ENCODE measurements at places on chromosomes 6 and 20.

DNA sequence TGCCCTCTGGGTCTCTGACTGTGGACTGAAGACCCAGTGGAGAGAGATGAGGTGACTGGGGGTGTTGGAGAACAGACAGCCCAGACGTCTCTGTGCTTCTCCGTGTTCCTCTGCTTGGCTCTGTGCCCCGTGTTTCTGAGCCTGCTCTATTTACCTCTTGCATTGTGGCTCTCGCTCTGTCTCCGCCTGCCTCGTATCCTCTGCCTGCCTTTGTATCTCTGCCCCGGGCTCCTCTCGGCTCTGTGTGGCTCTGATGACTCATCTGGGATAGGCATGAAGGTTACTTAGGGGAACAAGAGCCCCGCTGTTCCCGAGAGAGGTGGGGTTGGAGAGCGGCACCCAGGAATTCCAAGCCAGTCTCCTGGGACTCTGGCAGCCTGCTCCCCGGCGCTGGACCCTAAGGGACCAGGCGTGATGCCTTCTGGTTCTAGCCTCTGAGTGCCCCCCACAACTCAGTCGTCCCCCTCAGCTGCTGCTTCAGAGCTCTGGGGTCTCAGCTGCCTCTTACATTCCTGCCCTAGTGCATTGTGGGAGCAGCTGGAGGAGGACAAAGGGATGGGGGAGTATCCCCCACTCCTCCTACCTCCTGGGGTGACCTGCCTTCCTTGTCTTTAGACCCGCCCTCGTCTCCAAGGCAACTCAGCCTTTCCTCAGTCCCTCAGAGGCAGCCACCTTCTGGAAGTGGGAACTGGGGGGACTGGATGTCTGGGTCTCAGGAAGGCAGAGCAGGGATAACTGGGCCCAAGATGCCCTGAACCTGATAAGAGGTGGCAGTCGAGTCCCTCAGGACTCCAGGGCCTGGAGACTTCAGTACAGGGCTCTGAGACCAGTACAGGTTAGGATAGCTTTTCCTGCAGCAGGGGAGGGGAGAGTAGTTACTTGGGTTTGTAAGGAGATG lies 1.9 kb downstream of the DDR1 start:
- no peaks in the 10 kb centered on the region for H3K36me3 ChIP-seq
- H3K4me3 ChIP-seq: peak overlapping the region; percentile 86
- H3K27ac ChIP-seq: peak overlapping the region; percentile 69
- peaks cover 46% of the 10 kb centered on the region for H3K4me1 ChIP-seq
- DNase-seq: no peak
- H3K27me3 ChIP-seq: no peaks in the 10 kb centered on the region

- H3K4me1 ChIP-seq: peaks cover 4% of the 10 kb centered on the region
- no peak for DNase-seq
These were observed 32.6 kb downstream of the PSMG4 start for GRCh38 chr6:3291346-3291745.

- H3K4me1 ChIP-seq: peaks cover 7% of the 10 kb centered on the region
- no peaks in the 10 kb centered on the region for H3K36me3 ChIP-seq
- no peak overlapping the region for H3K4me3 ChIP-seq
- H3K27ac ChIP-seq: no peak overlapping the region
- DNase-seq: no peak
- H3K27me3 ChIP-seq: no peaks in the 10 kb centered on the region
These were observed 20.8 kb upstream of the TRAF3IP2 start for GRCh38 chr6:111626441-111626840.

DNA sequence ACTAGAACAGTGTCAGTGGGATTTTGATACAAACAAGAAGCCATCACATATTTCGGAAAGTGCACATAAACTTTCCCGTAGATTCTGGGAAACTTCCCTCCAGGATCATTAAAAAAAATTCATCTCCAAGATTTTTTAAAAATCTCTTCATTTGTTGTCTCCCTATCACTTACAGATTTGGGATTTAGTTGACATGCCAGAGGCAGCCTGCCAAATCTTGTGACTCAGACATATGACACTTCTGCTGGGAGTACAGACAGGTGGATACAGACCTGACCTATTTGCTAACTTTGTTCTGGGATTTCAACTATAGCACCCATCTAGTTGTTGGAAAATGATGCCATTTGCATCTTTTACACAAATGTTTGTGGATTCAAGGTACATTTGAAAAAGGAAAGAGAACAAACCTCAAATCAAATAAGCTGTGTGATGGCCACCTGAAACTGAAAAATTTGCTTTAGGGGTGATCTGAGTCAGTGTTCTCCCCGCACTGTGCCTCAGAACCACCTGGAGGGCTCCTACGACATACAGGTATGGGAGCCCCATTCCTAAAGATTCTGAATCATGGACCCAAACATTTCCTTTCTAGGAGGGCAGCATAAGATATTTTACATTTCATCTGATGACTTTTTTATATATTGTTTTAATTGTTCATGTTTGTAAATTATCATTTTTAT lies 21.9 kb upstream of the CD2AP start:
- H3K4me3 ChIP-seq: no peak overlapping the region
- DNase-seq: no peak
- H3K27ac ChIP-seq: no peak overlapping the region
- no peaks in the 10 kb centered on the region for H3K4me1 ChIP-seq

DNA sequence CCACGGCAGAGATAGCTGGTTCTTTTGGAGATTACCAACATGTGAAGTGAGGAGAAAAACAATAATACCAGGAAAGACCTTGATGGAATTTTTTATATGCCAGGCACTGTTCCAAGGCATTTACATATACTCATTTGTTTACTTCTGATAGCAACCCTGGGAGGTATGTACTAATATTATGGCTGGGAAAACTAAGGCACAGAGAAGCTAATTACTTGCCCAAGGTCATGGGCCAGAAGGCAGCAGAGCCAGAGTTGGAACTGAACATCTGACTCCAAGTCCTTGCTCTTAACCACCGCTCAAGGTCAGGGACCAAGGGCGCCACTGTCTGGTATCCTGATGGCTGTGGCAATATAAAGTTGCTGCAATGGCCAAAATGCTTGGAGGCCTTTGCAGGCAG lies 97.0 kb upstream of the KCNG1 start:
- 0 out of 2 replicates have a peak, but pooled peaks cover 4% of the 10 kb centered on the region for H3K4me1 ChIP-seq
- no peak overlapping the region for H3K4me3 ChIP-seq
- H3K36me3 ChIP-seq: no peaks in the 10 kb centered on the region
- DNase-seq: no peak
- H3K27me3 ChIP-seq: no peaks in the 10 kb centered on the region

- no peaks in the 10 kb centered on the region for H3K36me3 ChIP-seq
- no peaks in the 10 kb centered on the region for H3K4me1 ChIP-seq
- no peak overlapping the region for H3K27ac ChIP-seq
- H3K27me3 ChIP-seq: no peaks in the 10 kb centered on the region
These were observed 102.5 kb upstream of the ARG1 start for GRCh38 chr6:131470534-131470933.

- no peak for DNase-seq
- H3K27ac ChIP-seq: no peak overlapping the region
- H3K4me1 ChIP-seq: no peaks in the 10 kb centered on the region
- no peak overlapping the region for H3K4me3 ChIP-seq
These were observed 83.7 kb downstream of the FYN start for GRCh38 chr6:111789598-111789997.

DNA sequence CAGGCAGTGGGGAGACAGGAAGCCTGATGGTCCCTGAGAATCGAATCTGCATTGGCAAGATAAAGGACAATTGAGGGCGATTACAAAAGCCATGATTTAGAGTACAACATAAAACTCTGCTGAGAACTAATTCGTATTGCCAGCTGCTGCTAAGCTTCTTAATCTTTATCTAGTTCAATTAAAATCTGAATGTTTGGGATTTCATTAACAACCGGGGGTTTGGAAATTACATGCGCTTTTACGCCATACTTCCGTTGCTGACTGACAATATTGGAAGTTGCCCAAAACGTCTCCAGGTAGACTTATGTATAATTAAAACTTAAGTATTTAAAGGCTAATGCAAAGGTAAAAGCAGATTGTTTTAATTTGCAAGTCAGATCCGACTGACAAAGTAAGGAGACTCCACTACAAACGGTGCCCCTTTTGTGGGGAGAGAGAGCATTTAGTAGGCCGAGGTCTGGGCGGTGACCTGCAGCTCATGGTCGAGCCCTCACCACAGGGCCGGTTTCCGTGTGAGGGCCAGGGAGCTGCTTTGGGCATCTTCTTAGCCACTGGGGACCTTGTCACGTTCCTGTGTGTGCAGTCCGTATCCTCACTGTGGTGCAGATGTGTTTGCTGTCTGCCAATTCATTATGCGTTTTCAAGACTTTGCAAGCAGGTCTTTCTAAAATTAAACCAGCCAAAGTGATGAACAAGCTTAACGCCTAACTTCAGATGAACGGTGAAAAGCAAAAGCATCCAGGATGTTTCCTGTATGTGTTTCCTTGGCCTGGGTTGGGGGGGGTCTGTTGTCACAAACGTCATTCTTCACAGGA lies 49.9 kb downstream of the CDH4 start:
- H3K4me3 ChIP-seq: no peak overlapping the region
- no peaks in the 10 kb centered on the region for H3K4me1 ChIP-seq
- no peaks in the 10 kb centered on the region for H3K27me3 ChIP-seq
- no peak for DNase-seq
- no peaks in the 10 kb centered on the region for H3K36me3 ChIP-seq

- H3K27me3 ChIP-seq: no peaks in the 10 kb centered on the region
- H3K36me3 ChIP-seq: no peaks in the 10 kb centered on the region
- no peak overlapping the region for H3K4me3 ChIP-seq
These were observed 688.6 kb downstream of the TENT5A start for GRCh38 chr6:81063891-81064290.

DNA sequence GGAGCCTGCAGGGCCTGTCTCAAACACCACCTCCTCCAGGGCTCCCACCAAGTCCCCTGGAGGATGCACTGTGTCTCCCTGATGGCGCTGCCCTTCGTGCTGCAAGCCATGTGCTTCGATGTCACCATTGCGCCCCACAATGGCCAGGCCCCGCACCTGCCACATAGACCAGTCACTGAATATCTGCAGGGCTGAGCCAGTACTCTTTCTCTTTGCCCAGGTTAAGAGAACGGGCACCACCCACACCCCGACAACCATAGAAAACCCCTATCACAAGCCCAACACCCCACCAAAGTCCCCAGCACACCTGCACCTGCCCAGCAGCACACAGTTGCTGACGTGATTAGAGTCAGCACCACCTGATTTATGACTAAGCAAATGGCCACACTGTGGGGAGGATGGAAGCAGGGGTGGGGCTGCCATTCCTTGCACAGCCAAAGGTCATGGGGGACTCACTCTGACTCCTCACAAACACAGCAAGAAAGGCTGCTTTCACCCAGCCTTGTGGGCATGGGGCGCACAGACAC lies 104.3 kb downstream of the SLC23A2 start:
- no peak overlapping the region for H3K27ac ChIP-seq
- no peaks in the 10 kb centered on the region for H3K4me1 ChIP-seq
- no peaks in the 10 kb centered on the region for H3K36me3 ChIP-seq
- no peak for DNase-seq

DNA sequence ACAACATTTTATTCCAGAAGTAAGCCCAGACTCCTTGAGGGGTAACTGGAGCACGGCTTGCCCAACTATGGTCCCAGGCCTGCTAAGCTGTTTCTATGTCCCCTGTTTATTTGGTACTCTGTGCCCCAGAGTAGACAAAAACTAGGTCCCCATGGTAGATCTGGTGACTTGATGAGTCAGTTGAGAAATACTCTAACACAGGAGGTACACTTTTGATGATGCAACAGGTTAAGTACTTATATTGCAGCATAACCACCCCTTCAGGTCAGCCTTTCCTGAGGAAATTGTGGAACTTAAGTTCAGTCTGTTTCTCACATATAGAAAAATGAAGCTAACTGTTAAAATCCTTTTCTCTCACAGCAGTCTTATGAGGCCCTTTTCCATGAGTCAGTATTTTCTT lies 19.6 kb downstream of the TTPAL start:
- DNase-seq: no peak
- H3K27ac ChIP-seq: no peak overlapping the region
- H3K36me3 ChIP-seq: peaks cover 2% of the 10 kb centered on the region
- H3K4me3 ChIP-seq: no peak overlapping the region
- no peaks in the 10 kb centered on the region for H3K27me3 ChIP-seq
- no peaks in the 10 kb centered on the region for H3K4me1 ChIP-seq

GRCh38 chr20:37526839-37527637 lies 638 bp downstream of the BLCAP start:
- peak overlapping the region; percentile 86 for H3K4me3 ChIP-seq
- peaks cover 5% of the 10 kb centered on the region for H3K36me3 ChIP-seq
- H3K27ac ChIP-seq: peak overlapping the region; percentile 97
- no peak for DNase-seq

- DNase-seq: no peak
- no peaks in the 10 kb centered on the region for H3K27me3 ChIP-seq
- H3K27ac ChIP-seq: no peak overlapping the region
- no peaks in the 10 kb centered on the region for H3K36me3 ChIP-seq
These were observed 53.5 kb upstream of the PTPN1 start for GRCh38 chr20:50456452-50457324.

DNA sequence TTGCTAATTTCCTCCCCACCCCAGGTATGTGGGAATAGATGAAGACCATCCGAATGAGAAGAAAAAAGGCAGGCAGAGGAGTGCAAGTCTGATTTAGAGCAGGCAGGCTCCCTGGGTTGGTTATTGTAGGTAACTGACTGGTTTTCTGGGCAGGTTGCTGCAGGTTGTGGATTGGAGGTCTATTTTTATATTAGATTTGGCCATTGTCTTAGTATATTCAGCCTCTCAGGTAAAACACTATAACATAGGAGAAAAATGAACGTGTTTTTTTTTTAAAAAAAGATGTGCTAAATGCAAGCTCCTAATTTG lies 492 bp upstream of the TBC1D7 start:
- peaks cover 11% of the 10 kb centered on the region for H3K4me1 ChIP-seq
- peak overlapping the region; percentile 95 for H3K27ac ChIP-seq
- 0 out of 2 replicates have a peak, but pooled peaks cover 3% of the 10 kb centered on the region for H3K27me3 ChIP-seq
- DNase-seq: no peak
- peak overlapping the region; percentile 72 for H3K4me3 ChIP-seq

- H3K4me3 ChIP-seq: no peak overlapping the region
- no peaks in the 10 kb centered on the region for H3K36me3 ChIP-seq
- no peaks in the 10 kb centered on the region for H3K27me3 ChIP-seq
- no peaks in the 10 kb centered on the region for H3K4me1 ChIP-seq
- no peak overlapping the region for H3K27ac ChIP-seq
These were observed 79.3 kb downstream of the COL12A1 start for GRCh38 chr6:75126518-75126917.

DNA sequence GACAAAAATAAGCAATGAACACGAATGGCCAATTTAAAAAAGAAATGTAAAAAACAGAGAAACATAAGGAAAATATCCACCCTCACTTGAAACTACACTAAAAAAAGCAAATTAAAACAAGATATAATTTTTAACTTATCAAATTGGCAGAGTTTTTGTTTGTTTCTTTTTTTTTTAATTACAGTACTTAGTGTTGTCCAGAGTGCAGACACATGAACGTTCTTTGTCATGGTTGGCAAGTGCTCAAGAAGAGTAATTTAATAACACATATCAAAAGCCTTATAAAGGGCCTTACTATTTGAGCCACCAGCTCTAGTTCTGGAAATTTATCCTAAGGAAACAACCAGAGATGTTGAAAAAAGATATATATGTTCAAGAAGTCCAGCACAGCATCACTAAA lies 142.3 kb downstream of the ATXN1 start:
- no peak for DNase-seq
- H3K27me3 ChIP-seq: no peaks in the 10 kb centered on the region
- no peaks in the 10 kb centered on the region for H3K36me3 ChIP-seq
- no peak overlapping the region for H3K4me3 ChIP-seq
- no peak overlapping the region for H3K27ac ChIP-seq

Data from Panc1 (cell line).